NCI-H774 (cell line): ENCODE measurements at places on chromosomes 2 and 18.

- no peak for DNase-seq
Measured at GRCh38 chr2:9646196-9647030, 15.6 kb upstream of the YWHAQ start.

- no peak for DNase-seq
Measured at GRCh38 chr2:10186868-10187535, 64.5 kb downstream of the RRM2 start.

DNA sequence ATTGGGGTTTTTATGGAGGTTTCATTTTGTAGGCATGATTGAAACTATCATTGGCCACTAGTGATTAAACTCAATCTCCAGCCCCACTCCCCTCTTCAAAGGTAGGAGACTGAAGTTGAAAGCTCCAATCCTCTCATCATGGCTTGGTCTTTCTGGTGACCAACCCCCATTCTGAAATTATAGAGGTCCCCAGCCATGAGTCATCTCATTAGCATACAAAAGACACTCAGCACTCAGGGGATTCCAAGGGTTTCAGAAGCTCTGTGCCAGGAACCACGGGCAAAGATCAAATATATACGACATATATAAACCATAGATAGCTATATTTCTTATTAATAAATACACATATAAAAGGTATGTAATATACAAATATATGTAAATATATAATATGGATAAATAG lies 256.0 kb upstream of the POU3F3 start:
- DNase-seq = no peak

DNA sequence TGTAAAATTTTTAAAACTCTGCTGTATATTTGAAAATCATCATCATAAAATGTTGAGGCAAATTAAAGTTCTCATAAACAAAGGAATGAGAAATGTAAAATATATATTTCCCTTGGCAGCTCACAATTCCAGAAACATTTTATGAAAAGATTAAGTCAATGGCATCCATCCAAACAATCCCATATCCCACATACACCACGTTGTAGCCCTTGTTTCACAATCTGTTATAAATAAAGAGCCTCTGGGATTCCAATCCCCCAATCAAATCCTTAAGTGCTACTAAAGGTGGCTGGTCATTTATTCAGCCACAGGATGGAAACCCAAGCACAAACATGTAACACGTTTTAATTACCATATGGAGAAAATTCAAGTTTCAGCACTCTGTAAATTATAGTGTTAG lies 51.7 kb downstream of the GFPT1 start:
- DNase-seq = no peak

DNA sequence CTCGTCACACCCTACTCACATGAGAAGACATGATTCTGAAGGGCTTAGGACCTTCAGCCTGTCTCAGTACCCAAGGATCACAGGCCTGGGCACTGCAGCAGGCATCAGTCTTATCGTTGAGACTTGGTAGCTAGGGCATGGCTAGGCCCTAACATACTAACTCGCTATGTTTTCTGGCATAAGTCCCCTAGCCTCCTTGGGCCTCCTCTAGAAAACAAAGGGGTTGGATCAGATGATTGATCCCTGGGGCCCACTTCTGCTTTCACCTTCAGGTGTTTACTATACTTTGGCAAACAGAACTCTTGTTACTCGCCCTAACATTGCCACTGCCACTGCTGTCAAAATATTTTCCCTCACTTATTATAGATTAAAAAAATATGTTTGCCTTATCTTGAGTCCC lies 44.2 kb downstream of the VSNL1 start:
- no peak for DNase-seq

GRCh38 chr2:98703738-98704137 lies 27.2 kb downstream of the MGAT4A start:
- no peak for DNase-seq

DNA sequence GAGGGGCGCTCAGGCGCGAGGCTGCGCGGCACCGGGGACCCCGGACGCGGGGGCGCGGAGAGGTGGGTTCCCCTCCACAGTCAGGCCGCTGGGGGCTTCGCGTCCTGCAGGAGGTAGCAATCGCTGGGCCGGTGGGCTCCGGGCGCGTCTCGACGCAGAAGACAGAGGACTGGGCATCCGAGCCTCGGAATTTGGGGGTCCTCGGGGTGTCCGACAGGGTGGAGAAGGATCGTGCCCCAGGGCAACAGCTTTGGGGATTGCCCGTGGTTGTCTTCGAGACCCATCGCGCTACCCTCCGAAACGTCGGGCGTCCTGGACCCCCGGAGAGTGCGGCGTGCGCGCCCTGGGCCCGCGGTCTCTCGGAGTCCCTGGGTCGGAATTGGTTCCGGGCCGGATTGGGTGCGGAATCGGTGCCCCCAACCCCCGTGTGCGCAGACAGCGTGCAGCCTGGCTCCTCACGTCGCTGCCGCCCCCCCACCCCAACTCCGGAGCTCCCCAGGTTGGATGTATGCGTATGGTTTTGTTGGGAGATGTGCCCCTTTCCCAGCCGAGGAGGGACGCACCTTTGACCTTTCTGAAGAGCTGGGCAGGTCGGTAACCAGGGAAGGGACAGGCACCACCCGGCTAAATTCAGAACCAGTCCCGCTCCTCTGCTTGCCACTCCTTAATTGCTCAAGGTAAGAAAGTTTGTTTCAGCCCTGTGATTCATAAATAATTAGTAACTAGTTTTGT lies 750 bp downstream of the NPAS2 start:
- no peak for DNase-seq

GRCh38 chr2:20669562-20670314 lies 2.8 kb downstream of the GDF7 start:
- DNase-seq = no peak

GRCh38 chr2:152924722-152925121 lies 206.3 kb downstream of the ARL6IP6 start:
- no peak for DNase-seq

- no peak for DNase-seq
Measured at GRCh38 chr2:33505966-33506365, 29.5 kb downstream of the RASGRP3 start.

DNA sequence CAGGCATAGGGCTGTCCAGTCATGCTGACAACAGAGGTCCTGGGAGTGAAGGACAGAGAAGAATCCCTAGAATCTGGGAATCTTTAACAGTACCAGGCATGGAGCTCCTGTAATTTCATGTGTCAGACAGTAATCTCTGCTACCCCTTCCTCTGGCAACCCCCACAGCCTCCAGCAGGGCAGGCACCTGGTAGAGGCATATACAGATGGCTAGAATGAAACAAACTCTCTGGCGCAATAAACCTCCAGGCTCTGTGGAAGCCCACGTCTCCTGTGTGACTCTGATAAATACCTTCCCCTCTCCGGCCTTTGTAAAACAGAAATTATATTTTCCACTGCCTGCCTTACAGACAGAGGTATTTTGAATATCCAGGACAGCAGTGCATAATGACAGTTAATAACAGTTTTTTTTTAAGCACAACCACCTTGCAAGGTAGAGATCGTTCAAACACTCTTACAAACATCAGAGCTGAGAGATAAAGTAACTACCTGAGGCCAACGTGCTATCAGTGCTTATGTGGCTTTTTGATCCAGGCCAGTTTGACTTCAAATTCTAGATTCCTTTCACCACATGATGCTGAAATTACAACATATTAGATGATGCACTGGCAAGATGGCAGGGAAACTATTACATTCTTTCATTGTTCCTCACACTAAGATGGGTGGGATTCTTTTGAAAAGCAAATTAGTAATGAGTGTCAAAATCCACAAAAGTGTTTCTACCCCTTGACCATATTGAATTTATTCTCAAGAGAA lies 47.7 kb upstream of the TMEM247 start:
- DNase-seq = no peak

DNA sequence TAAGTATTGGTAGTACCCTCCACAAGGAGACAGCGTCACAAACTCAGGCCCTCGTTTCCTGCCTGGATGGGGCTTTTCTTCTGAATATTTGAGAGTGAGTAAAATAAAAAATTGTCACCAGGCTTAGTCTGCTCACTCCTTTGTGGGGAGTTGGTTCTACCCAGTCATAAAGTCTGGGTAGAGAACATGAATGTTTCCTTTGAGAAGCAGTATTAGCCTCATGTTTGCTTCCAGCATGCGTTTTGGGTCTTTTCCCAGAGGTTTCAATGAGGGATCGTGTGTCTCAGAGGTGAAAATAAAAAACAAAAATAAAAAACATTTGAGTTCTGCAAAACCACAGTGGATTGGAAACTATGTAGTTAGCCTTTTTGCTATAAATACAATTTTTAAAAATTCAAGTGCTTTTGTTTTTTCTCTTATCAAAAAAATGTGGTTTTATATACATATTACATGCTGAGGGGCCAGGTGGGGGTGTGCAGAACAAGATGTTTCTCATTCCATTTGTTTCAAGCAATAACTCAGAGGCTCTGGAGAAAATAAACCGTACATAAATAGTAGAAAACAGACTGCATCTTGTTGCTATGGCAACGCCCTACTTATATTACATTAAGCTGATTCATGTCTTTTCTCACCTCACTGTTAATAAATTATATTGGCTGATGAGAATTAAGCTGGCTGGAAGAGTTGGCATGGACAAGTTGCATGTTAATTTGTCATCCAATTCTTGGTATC lies 225.4 kb upstream of the FBXO11 start:
- DNase-seq = peak; percentile 9

DNA sequence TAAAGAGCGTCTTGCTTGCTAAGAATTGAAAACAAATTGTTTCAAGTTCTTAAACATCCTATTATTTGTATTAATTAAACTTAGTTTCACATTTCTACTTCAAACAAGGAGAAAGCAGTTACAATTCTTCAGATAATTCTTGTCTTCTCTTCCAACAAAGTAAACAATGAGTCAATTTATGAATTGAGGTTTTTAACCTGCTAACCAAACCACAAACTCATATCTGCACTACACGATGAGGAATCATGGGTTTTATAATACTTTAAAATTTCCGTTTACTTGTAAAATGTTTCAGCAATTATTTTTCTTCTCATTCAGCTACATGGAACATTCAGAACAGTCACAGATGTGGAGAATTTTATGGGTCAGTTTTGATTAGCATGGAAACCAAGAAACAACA lies 114.2 kb downstream of the SPIRE1 start:
- no peak for DNase-seq

DNA sequence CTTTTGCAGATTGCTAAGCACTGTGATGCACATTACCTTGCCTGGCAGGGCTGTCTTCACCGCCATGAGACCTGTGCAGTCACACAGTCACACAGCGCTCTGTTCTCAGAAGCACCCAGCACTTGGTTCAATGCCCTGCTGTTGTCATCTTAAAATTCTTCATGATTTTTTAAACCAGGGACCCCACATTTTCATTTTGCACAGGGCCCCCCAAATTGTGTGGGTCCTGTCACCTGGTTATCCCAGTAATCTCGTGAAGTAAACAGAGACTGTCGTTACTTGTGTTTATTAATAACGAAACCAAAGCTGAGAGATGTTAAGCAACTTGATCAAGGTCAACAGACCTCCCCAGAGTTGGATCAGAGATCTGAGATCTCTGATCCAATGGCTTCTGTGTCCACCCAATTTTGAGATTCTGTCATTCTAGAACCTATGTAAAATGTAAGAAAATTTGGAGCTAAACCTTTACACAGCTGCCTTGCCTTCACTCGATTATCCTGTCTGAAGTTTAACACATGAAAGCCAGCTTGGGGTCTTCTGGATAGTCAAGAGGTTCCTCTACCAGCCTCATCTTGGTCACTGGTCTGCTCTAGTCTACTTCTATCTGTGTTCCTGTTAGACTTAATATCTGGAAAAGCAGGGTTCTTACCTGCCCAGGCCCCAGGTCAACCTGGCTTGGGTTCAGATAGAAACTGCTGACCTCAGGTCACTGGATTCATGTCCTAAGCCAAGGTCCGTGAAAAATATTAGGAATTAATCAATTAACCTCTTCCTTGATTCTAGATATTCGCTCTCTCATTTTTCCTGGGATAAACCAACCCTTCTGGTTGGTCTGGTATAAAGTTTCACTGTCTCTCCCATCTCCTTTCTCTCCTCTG lies 13.7 kb upstream of the TTC39C start:
- no peak for DNase-seq

DNA sequence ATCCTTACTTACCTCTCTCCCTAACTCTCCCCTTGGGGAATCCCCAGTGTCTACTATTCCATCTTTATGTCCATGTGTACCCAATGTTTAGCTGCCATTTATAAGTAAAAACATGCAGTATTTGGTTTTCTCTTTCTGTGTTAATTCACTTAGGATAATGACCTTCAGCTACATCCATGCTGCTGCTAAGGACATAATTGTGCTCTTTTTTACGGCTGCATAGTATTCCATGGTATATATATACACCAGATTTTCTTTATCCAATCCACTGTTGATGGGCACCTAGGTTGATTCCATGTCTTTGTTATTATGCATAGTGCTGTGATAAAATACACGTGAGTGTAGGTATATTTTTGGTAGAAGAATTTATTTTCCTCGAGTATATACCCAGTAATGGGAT lies 24.3 kb upstream of the RIOK3 start:
- no peak for DNase-seq

GRCh38 chr2:175808858-175809257 lies 193.2 kb downstream of the LNPK start:
- no peak for DNase-seq

DNA sequence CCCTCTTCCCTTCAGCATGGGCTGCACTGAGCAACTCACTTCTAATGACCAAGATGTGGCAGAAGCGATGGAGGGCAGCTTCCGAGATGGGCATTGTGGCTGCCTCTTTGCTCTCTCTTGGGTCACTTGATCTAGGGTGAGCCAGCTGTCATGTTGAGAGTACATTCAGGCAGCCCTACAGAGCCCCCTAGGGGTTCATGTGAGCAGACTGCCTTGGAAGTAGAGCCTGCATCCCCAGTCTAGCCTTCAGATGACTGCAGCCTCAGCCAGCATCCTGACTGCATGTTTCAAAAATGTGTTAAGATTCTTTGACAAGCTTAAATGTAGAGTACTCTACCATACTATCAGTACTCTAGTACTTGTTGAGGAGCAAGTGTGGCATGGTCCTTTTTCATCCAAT lies 143.9 kb downstream of the NCK2 start:
- DNase-seq = no peak

- no peak for DNase-seq
Measured at GRCh38 chr2:71907503-71907902, 240.2 kb downstream of the CYP26B1 start.

- no peak for DNase-seq
Measured at GRCh38 chr2:28730641-28731146, 20.9 kb upstream of the PPP1CB start.

- no peak for DNase-seq
Measured at GRCh38 chr18:49529596-49529995, 32.3 kb upstream of the LIPG start.

GRCh38 chr2:169388161-169388560 lies 25.8 kb upstream of the LRP2 start:
- DNase-seq = no peak

GRCh38 chr2:72394541-72395070 lies 246.9 kb upstream of the CYP26B1 start:
- DNase-seq = peak; percentile 11

DNA sequence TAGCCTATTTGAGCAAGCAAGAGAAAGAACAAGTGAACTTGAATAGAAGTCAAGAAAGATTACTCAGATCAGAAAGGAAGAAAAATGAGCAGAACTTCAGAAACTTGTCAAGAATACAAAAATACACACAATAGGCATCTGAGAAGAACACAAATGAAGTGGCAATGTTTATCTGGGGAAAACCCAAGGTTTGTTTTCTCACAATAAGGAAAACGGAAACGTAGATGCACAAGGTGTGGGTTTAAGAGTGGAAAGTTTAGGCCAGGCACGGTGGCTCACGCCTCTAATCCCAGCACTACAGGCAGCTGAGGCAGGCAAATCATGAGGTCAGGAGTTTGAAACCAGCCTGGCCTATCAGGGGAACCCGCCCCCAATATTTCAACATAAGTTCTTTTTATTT lies 159.5 kb upstream of the GYPC start:
- DNase-seq = no peak
